ENCODE measurements at places on chromosomes 5 and 9.

- peak; percentile 95 for DNase-seq
Observed at GRCh38 chr9:137034709-137035506, 3.0 kb upstream of the FUT7 start.

- peak; percentile 31 for DNase-seq
Observed at GRCh38 chr9:93262537-93263310, 78.8 kb downstream of the WNK2 start.

DNA sequence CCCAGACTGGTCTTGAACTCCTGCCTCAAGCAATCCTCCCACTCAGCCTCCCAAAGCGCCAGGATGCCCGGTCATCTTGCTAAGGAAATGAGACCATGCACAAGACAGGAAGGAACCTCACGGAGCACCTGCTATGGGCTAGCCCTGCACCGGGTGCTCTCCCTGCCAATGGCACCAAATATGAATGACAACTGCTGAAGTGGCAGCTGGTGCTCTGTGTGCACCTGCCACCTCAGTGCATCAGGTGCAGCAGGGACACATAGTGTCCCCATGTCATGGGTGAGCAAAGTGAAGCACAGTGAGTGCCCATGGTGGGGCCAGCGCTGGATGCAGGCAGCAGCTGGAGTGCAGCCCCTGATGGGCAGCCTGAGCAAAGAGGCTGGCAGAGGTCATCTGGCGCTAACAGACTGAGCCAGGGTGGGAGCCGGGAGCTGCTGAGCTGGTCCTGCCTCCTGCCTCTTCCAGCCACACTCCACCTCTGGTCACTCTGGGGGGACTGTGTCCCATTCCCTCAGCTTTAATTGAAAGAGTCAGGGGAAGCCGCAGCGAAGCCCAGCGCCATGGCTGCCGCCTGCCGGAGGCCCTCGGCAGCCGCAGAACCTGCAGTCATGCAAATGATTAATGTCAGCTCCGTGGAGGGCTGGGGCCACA is 46.4 kb downstream of the BARX1 start:
- no peak for DNase-seq

GRCh38 chr5:93320920-93321445 is 260.0 kb downstream of the NR2F1-AS1 start:
- no peak for DNase-seq

GRCh38 chr5:115487168-115487567 is 57.4 kb downstream of the FEM1C start:
- no peak for DNase-seq

- DNase-seq, result no peak
Observed at GRCh38 chr9:90966480-90967144, 165.0 kb downstream of the SYK start.

DNA sequence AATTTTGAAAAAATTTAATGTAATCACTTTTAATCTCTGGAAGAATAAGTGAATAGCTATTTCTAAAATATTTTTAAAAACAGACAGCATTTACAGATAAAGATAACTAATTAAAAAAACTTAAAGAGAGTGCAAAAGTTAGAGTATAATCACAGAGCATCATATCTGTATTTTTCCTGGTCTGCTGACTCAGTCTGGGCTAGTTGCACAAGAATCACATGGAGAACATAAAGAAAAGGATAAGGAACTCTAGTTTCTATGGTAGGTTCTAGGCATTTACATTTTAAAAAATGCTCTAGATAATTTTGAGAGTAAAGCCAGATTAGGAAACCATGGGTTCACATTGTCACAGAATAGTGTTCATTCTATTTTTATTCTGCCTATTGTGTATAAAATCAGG is 347.4 kb downstream of the PSAT1 start:
- no peak for DNase-seq

- no peak for DNase-seq
Observed at GRCh38 chr9:6665628-6666027, 20.1 kb upstream of the GLDC start.

- no peak for DNase-seq
Observed at GRCh38 chr5:71522151-71522550, 65.0 kb upstream of the MCCC2 start.

- no peak for DNase-seq
Observed at GRCh38 chr9:107895501-107896001, 406.0 kb upstream of the KLF4 start.

- no peak for DNase-seq
Observed at GRCh38 chr5:104659497-104659896, 1096.9 kb upstream of the NUDT12 start.

- DNase-seq, result no peak
Observed at GRCh38 chr9:91334053-91334452, 27.7 kb downstream of the AUH start.

DNA sequence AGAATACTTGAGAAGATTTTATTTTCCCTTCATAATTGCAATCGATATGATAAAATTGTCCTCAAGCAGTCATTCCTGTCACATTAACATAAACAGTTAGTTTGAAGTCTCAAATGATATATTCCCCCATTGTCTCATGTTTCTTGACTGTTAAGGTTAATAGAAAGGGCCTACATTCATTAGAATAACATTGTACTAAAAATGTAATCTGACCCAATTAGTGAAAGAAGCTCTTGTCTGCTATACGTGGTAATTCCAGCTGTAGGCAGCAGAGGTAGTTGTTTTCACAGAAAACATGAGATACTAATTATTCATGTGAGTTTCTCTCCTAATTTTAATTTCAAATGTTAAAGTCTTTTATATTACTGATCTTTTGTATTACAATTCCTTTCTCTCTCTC is 25.9 kb upstream of the AP3B1 start:
- no peak for DNase-seq

GRCh38 chr9:35476596-35476995 is 13.3 kb upstream of the RUSC2 start:
- DNase-seq, result no peak

- DNase-seq, result peak; percentile 82
Observed at GRCh38 chr5:76180814-76181805, 97.9 kb downstream of the SV2C start.

GRCh38 chr9:114183006-114183405 is 27.7 kb downstream of the COL27A1 start:
- DNase-seq, result no peak

GRCh38 chr9:79287708-79288290 is 284.0 kb upstream of the TLE4 start:
- no peak for DNase-seq

GRCh38 chr9:73423891-73424290 is 272.2 kb downstream of the ANXA1 start:
- DNase-seq, result no peak

DNA sequence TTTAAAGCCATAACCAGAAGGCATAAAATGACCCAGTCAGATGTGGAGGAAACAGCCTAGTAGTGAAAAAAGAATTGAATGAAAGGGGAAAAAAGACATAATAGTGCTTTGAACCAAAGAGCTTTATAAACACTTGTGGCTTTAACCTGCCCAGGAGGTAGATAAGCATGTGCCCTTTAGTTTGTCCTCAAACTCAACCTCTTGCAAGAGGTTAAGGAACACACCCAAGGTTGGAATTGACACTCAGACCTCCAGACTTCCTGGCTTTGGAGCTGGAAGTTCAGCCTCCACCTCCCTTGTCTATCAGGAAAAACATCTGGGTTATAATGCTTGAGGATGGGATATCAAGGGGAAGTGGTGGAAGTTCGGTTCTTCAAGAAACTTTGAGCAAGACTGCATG is 16.3 kb downstream of the NDUFA8 start:
- DNase-seq, result no peak

GRCh38 chr5:32791536-32792243 is 80.6 kb downstream of the NPR3 start:
- no peak for DNase-seq

DNA sequence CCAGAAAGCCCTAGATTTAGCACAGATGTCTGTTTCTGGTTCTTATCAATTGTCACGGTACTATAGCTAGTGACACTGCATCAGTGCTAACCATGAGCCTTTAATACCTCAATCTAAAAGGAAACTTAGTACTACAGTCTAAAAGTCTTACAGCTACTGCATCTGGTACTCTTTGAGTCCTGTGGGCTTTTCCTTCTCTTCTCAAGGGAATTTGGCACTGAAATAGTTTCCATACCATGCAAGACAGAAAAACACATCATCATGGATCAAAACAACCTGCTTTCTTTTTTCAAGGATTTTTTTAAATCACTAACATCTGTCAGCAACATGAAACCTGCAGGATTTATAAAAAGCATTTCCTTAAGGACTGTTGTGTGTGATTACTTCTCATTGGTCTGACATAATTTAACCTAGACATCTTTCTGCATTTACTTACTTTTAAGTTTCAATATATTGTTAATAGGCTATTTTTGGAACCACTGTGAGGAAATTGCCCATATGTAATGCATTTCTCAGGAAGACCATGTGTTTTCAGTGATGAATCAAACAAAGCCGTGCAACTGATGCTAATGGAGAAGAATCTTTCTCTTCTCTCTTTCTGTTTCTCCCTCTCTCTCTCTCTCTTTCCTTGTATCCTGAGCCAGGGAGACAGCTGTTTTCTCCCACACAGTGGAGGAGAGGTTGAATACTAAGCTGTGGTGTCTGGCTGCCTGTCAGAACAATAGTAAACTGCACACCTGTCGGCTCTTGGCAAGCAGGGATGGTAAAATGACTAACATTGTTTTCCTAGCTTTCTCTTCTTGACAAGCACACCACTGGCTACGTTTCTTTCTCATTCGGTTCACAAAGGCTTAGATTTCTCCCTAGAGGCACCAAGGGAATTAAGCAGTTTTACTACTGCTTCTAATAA is 273.4 kb downstream of the CSNK1G3 start:
- no peak for DNase-seq

DNA sequence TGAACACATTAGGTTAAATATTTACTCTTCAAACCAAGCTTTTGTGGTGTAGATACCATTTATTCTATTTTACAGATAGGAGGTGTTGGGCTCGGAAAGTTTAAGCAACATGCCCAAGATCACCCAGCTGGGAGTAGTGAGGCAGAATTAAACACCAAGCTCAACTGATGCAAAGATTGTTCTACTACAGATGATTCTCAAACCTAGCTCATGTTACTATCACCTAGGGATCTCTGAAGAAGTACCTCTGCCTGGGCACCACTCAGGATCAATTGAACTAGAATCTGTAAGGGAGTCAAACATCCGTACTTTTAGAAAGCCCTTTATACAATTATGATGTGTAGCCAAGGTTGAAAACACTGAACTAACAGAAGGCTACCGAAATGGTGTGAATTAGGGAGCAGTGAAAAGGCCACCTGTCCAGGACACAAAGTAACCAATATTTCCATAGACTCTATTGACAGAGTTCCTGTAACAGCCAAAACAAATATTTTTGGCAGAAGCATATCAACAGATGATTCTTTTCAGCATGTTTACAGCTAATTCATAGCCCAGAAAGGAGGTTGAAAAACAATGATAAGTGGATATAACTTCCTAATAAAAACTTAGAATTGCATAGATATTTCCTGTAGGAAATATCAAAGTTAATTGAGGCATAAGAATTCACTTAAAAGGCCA is 158.5 kb upstream of the PTGER4 start:
- no peak for DNase-seq

GRCh38 chr5:13403351-13403750 is 541.1 kb downstream of the DNAH5 start:
- no peak for DNase-seq

DNA sequence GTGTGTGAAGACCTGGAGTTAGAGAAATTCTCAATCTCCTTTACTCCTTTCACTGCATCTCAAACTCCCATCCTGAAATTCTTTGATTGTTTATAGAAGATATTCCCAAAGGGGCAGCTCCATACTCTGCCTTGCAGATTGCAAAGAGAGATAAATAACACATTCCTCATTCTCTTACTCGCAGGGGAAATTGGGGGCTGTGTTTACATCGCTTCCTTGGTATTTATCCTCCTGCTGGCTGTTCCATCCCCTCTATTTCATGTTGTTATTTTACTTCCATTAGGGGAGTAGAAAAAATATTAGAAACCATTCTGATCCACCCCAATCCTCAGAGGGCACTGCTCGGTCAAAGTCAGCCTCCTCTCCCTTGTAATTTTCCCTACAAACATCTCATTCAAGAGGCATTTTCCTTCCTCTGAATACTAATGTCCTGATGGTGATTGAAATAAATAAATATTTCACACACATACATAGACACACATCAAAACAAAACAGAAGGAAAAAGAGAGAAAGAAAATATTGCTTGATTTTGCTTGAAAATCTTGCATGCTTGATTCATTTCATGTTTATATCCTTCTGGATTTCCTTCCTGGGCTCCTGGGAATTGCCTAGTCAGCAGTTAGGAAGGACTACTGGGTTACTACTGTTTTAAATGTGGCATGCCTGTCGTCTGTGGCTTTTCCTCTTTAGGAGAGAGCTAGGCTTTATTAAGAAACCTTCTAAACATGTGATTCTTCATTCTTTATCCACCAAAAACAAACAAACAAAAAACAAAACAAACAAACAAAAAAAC is 420.1 kb upstream of the PAPPA start:
- DNase-seq, result no peak
